ENCODE measurements at places on chromosomes 4 and X. TPM values are rescaled to one million over a fixed set of nuclear protein-coding genes. Genes with fewer than 3 reads are reported as not detected.

DNA sequence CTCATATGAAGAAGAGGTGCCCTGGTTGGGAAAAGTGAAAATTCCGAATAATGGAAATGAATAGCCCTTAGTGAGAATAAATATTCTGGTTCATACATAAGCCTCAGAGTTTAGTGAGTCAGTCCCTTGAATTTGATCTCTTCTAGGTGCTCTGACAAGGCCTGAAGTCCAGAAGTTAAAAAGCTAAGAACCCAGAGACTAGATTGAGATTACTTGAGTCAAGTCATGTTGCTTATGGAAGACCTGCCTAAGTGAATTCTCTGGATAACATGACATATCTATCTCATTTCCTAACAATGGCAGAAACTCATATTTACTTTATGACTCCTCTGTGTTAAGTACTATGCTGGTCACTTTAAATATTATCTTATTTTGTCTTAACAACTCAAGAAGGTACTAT is 10.5 kb upstream of the PRSS48 start:
- DNase-seq = no peak

NMU gene
- 7.3 TPM for total RNA-seq

DNA sequence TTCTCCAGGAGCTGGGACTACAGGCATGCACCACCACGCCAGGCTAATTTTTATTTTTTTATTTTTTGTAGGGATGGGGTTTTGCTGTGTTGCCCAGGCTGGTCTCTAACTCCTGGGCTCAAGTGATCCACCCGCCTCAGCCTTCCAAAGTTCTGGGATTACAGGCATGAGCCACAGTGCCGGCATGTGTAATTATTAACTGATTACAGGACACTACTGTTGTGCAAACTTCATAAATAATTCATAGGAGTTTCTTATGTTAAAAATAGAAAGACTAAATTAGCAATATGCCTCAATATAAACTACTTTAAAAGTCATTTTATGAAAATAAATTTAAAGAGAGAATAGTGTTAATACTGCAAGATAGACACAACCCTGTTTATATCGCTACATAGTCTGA is 221.9 kb downstream of the SNCA start:
- DNase-seq = no peak

TEX13C gene
- not detected for total RNA-seq

DNA sequence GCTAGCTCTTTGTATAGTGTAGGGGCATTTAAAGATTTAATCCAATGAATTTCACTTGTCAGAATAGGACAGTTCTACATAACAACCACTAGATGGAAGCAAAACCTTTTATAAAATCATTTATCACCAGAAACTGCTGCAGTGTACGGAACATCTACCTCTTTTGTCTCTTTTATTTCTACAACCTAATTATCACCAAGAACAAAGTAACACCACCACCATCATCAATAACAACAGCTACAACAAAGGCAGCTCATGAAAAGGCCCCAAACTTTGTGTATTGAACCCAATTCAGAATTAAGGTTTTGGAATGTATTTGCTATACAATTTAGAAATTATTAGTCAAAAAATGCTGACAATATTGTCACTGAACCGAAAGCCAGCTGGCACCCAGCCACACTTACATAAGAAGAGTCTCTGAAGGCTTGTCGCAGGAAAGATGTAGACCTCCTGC is 260.9 kb upstream of the RPS6KA3 start:
- peak; percentile 41 for DNase-seq

IGFBP7 gene
- 436 TPM for total RNA-seq

DNA sequence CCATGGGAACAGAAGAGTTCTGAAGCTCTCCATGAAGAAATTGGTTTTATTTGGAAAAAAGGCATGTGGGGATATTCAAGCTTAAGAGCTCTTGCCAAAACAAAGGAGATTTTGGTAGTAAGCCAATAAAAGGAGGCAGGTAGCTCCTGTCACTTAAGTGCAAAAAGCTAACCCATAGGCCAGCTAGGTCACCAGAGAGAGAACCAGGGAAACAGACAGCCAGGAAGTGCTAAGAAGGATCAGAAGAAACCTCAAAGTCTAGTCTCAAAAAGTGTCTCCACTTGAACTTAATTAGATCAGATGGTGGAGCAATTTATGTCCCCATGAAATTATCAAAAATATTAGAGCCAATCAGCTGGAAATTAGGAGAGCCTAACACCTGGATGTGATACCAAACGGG is 49.2 kb downstream of the CD40LG start:
- DNase-seq = no peak

DNA sequence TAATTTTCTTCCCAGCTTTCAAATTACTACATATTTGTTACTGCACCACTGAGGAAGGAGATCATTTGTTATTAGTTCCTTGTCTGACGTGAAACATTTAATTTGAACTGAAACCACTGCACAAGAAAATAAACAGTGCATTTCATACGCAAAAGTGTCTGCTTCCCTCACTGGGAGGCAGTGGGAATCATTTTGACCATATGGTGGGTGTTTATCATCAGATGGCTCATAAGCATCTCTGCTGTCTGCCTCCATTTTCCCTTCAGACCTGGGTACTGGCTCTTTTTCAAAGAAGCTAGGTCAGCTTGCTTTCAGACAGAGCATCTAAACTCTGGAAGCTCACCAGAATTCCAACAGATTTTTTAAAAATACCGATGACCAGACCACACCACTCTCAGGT is 135.2 kb downstream of the PCDH19 start:
- DNase-seq = no peak

GRCh38 chr4:87112063-87112462 is 108.4 kb downstream of the KLHL8 start:
- DNase-seq = no peak

ANXA3 gene
- total RNA-seq = 7.0 TPM

ADGRG4 gene
- not detected for total RNA-seq

RAB33A gene
- 1.6 TPM for total RNA-seq

GRCh38 chrX:130120321-130120731 is 10.0 kb upstream of the ELF4 start:
- DNase-seq = no peak

GRCh38 chr4:140150636-140150885 is 3.4 kb downstream of the MAML3 start:
- no peak for DNase-seq

ACSL4 gene
- 50.4 TPM for total RNA-seq

- peak; percentile 56 for DNase-seq
These were observed 29.5 kb upstream of the MAP3K15 start for GRCh38 chrX:19544693-19545305.

DNA sequence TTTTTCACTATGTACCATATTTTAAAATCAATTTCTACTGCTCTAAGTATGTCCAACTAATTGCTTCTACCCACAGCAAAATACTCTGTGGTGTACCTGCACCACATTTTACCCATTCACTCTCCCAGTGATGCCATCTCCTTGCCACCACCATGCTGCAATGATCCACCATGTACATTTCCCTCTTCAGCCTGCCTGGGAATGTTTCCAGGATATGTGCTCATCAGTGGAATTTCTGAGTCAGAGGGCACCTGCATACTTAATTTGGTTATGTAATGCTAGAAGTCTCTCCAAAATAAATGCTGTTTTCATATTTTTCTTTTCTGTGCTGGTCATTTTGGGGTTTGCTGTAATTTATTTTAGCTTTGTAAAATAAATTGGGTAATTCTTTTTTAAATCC is 33.2 kb upstream of the OCIAD2 start:
- DNase-seq = peak; percentile 85

- no peak for DNase-seq
These were observed 9.6 kb upstream of the RUFY3 start for GRCh38 chr4:70712150-70712549.

DNA sequence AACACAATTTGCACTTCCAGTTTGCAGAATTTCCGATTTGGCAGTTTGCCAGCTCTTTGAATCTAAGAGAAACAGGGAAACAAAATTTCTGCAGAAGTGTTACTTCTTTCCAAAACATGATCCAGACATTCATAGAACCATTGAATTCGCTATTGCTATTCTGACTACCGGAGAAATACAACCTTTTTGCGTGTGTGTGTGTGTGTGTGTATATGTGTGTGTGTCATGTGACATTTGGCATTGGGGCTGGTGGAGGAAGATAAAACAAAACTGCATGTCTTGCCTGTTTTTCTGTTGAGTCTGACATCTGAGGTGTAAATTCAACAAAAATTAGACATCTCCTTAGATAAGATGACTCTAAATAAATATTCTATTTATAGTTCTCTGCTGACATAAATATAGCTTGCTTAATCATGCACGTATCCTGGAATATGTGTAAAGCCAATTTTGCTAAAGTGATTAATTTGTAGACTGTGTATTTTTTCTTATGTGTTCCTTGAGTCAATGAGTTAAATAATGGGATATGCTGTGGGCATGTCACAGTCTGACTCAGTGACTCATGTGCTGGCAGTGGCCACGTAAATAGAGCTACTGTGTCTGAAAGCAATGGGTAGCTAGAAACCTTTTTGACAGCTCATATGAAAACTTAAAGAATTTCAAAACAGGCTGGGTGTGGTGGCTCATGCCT is 98.9 kb downstream of the HPGD start:
- DNase-seq = peak; percentile 7

DNA sequence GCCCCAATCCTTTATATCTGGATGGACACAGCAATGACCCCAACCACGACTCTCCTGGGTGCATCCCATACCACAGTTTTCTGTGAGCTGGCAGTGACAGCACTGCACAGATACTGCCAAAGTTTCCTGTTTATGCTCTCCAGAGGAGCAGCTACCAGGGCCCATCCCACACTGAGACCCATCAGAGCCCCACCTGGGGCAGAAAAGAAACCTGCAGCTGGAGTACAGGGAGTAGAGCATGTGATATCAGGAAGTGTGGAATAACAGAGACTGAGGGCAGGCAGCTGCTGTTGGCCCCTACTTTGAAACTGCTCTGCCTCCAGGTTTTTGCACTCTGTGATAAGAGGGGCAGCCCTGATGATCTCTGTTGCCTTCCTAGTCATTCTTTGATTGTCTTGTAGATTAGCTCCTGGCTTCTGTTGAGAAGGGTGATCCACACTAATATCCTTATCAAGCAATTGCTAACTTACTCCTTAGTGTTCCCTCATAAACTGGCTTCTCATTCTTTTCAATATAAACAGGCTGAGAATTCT is 526.3 kb upstream of the TECRL start:
- DNase-seq = no peak

GRCh38 chrX:84469226-84469625 is 33.0 kb downstream of the HDX start:
- DNase-seq = peak; percentile 41

- DNase-seq = no peak
These were observed 68.3 kb upstream of the WDR17 start for GRCh38 chr4:175997291-175997690.

DNA sequence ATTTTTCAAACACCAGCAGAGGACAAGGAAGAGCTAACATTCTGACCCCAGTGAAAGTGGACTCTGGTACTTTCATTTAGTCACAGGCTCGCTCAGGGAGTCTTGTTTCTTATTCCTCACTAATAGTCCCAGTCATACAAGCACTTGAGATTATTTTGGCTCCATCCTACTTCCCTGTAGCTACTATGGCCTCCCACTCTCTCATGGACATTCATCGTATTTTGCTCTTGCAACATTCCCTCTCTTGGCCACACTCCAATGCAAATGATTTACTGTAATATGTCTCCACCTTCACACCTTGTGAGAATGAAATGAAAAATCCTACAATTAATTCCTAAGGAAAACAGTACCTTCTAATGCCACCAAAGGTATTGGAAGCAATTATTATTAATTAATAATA is 21.3 kb downstream of the PLRG1 start:
- no peak for DNase-seq

DNA sequence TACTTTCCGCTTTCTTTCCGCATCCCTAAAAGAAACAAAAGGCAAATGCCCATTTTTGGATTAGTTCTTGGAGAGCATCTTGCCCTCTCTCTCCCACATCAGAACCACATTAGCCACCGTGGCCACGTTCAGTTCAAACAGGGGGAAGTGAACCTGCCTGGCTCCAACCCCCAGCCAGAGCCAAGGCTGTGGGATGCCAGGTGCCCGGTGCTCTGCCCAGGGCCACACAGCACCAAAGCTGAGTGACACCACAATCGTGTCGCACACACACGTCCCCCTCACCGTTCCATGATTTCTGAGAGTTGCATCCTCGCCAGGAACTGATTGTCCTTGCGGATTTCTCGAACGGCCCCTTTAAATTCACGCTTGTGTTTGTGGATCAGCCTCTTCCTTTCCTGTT is 24.3 kb downstream of the NOP14 start:
- no peak for DNase-seq

DNA sequence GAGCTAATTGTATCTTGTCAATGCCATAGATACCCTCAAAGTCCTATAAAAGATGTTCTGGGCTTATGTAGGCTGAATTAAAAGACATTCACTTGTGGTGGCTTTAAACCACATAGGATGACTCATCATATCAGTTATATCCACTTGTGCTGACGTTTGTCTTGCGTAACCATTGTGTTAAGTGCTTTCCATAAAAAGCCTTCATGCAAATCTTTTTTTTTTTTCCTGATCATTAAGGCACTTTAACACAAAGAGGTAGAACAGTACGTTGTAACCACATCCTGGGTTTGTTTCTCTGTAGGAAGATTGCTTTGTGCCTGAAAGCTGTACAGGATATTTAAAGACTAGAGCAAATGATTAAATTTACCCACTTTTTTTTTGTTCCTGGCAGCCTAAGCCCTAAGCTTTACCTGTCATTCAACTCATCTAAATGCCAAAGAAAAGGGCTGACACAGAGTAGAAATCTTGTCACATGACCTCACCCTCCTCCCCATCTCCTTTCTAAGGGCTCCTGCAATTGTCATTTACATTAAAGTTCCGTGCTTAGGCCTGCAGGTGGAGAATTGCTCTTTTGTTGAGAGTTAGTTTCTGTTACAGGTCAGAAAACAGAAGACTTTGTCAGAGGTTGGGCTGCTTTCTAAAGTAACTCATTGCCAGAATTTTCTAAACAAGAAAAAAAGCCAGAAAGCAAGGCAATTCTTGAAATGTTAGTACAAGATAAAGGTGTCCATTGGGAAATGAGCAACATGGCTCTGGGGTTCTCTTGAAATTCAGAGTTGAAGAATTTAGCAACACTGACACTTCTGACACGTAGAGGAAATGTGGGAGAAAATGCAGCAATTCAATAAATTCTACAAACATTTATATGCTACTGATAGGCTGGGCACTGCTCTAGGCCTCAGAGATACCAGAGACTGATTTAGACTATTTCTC is 555.6 kb downstream of the PPARGC1A start:
- peak; percentile 93 for DNase-seq

SSX1 gene
- 2.0 TPM for total RNA-seq

CENPU gene
- 93.6 TPM for total RNA-seq

CLNK gene
- not detected for total RNA-seq

GRCh38 chr4:51842167-51842553 is 793 bp upstream of the DCUN1D4 start:
- DNase-seq = no peak

CXXC4 gene
- total RNA-seq = not detected
